ENCODE measurements at places on chromosomes 1 and 21.
A peak's percentile ranks its signal among the peaks of the same experiment; 100 is the strongest.

DNA sequence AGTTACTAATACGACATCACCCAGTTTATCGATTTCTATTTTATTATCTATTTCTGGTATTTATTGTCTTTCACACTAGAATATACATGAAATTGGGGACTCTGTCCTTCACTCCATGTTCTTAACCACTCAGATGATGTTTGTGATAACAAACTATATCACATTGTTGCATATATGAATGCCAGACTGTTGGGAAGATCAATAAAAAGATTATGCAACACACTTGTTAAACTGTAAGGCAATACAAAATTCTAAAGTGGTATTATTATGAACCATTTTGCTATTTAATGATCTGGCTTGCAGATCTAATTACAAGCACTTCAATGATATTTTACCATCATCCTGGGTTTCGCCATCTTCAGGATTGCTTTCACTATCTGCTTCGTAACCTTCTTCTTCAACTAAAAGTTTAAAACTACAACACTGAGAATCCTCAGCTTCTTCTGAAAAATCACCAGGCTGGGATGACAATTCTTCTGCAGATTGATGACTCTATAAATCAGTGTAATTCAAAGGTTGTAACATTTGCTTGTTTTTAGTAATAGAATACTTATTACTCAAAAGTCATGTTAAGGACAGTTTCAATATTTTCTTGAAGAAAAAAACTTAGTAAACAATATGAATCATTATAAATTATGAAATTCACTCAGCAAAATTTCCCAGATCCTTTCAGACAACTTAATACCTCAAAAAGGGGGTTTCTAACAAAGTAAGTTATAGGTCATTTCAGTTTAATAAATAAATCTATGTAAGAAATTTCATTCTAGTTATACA is 63.9 kb downstream of the LYST start:
- DNase-seq, result no peak

GRCh38 chr21:20026543-20026942 is 971.7 kb upstream of the NCAM2 start:
- no peak for DNase-seq

GRCh38 chr1:25642574-25643108 is 26.1 kb downstream of the MAN1C1 start:
- DNase-seq, result peak; percentile 55

- no peak for DNase-seq
Observed at GRCh38 chr1:31435471-31436409, 22.7 kb downstream of the SERINC2 start.

DNA sequence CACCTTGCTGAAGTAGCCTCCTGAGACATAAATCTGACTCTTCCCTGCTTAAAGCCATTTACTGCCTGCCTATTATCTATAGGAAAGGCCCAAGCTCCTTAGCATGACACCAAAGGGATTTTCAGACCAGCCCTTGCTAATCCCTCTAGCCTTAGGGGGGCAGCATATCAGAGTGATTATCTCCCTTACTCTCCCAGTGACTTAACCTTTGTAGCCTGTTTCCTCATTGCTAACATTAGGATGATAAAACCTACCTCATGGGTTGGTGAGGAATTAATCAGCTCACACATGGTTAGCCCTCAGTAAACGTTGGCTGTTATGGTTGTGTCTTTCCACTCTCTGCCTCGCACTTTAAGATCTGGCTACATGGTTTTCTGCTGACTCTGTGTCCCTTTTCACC is 70.1 kb downstream of the ROR1 start:
- no peak for DNase-seq

GRCh38 chr1:230842801-230843200 is 25.5 kb downstream of the C1orf198 start:
- DNase-seq, result no peak

GRCh38 chr1:2941907-2942306 is 79.4 kb upstream of the ACTRT2 start:
- no peak for DNase-seq

DNA sequence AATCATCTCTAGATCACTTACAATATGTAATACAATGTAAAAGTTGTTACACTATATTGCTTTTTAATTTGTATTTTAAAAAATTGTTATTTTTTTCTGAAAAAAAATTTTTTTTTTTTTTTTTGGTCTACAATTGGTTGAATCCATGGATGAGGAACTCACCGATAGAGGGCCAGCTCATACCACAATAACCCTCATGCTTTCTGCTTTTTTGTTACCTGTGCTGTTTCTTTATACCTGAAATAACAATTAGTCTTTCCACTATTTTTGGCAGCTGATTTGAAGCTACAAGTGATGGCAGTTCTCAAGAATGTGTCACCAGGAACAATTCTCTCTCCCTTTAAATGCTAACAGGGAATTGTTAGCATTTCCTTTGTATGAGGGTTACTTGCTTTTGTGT is 12.0 kb downstream of the SMG7 start:
- no peak for DNase-seq

DNA sequence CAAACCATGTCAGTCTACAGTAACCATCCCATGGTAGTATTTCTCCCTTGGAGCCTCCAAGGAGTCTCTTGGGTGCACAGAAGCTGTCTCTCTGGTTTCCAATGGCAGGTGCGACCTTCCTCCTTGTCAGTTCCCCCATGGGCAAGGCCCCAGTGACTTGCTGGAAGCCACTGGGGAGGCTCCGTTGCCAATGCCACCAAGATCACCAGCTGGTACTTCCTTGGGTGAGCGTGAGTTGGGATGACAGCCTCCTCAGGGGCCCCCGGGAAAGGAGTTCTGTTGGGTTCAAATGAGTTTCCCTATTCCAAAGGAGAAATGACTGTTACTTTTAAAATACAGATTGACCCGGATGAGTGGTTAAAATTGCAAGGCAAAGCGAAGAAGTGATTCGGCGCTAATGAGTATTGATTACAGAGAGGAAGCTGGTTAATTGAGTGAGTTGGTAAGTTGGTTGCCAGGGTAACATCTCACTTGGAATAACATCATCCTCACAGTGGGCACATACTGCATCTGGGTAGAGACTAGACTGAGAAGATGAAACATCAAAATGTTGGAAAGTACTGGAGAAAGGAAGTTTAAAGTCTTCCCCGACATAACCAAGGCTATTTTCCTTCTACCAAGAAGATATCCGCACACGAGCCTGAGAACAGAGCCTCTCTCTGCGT is 53.0 kb upstream of the LAPTM5 start:
- no peak for DNase-seq

DNA sequence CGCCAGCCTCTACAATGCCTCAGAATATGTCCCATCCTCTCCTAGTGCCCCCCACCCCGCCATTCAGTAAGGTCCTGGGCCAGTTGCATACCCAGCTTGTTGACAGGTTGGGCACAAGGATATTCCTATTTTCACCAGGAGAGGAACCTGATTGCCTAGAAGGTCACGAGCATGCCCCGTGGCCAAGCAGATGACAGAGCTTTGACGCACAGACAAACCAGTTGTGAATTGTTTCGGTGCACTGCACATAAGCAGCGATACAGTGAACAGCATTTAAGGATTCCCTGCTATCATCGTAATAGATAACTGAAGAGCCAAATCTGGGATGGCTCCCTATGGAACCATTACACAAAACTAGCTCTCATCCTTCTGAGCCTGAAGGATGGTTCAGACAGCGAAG is 3.4 kb downstream of the LELP1 start:
- no peak for DNase-seq

GRCh38 chr1:101451888-101452287 is 215.1 kb downstream of the S1PR1 start:
- no peak for DNase-seq

GRCh38 chr1:84689514-84690396 is 506 bp downstream of the SSX2IP start:
- peak; percentile 37 for DNase-seq

DNA sequence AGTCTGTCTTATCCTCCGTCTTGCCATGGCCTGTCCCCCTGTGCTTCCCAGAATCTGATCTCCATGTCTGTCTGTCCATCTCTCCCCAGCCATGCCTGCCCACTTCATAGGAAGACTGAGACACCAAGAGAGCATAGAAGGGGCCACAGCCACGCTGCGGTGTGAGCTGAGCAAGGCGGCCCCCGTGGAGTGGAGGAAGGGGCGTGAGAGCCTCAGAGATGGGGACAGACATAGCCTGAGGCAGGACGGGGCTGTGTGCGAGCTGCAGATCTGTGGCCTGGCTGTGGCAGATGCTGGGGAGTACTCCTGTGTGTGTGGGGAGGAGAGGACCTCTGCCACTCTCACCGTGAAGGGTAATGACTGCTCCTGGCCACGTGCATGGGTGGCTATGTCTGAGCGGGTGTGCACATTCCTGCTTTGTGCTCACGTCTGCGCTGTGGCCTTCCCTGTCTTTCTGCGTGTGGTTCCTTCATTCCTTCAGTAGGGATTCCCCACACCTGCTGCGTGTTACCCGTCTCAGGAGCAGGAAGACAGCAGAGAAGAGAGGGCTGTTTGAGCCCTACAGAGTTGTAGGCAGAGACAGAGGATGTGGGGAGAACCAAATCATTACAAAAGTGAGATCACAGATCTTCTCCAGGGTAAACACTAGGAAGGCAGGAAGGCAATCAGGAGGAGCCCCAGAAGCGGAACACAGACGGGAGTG is 80.8 kb downstream of the OBSCN start:
- no peak for DNase-seq

GRCh38 chr1:181985281-181985680 is 76.2 kb downstream of the ZNF648 start:
- no peak for DNase-seq

DNA sequence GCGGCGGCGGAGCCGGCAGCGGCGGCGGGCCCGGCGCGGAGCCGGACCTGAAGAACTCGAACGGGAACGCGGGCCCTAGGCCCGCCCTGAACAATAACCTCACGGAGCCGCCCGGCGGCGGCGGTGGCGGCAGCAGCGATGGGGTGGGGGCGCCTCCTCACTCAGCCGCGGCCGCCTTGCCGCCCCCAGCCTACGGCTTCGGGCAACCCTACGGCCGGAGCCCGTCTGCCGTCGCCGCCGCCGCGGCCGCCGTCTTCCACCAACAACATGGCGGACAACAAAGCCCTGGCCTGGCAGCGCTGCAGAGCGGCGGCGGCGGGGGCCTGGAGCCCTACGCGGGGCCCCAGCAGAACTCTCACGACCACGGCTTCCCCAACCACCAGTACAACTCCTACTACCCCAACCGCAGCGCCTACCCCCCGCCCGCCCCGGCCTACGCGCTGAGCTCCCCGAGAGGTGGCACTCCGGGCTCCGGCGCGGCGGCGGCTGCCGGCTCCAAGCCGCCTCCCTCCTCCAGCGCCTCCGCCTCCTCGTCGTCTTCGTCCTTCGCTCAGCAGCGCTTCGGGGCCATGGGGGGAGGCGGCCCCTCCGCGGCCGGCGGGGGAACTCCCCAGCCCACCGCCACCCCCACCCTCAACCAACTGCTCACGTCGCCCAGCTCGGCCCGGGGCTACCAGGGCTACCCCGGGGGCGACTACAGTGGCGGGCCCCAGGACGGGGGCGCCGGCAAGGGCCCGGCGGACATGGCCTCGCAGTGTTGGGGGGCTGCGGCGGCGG is 1.0 kb downstream of the ARID1A start:
- DNase-seq, result no peak

DNA sequence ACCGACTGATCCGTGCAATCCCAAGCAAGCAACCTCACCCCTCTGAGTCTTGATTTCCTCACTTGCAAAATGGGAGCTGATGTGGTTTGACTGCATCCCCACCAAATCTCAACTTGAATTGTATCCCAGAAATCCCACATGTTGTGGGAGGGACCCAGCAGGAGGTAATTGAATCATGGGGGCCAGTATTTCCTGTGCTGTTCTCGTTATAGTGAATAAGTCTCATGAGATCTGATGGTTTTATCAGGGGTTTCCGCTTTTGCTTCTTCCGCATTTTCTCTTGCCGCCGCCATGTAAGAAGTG is 58.4 kb downstream of the FHAD1 start:
- peak; percentile 66 for DNase-seq

GRCh38 chr1:40646315-40646714 is 19.2 kb downstream of the RIMS3 start:
- peak; percentile 27 for DNase-seq

- no peak for DNase-seq
Observed at GRCh38 chr1:109631513-109632505, 12.2 kb downstream of the AMPD2 start.

- no peak for DNase-seq
Observed at GRCh38 chr1:201590474-201590873, 51.5 kb downstream of the NAV1 start.

DNA sequence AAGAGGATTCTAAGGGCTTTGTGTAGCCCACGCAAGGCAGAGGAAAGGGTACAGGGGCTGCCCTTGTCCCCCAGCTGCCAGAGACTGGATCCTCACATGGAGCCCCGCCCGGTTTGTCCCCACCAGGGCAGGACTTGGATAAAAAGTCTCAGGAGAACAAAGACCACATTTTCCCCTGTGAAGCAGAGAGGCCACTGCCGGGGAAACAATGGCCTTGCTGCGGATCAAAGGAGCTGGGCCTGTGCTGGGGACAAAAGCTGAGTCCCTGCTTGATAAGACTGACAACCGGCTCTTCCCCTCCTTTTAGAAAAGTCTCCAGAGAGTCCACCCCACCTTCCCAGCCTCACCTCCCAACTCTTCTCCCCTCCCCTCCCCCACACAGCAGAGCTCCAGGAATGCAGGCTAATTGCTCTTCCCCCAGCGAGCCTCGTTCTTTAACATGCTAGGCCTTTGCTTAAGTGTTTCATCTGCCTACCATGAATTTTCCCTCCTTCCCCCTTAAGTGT is 142.4 kb downstream of the PLPP3 start:
- DNase-seq, result no peak

- DNase-seq, result no peak
Observed at GRCh38 chr1:60703155-60703554, 379.2 kb upstream of the NFIA start.

All from AG10803 (cell line).